ENCODE measurements at places on chromosomes 16 and 17.

- DNase-seq = no peak
Observed at GRCh38 chr16:65896448-65897153, 469.9 kb upstream of the CDH5 start.

DNA sequence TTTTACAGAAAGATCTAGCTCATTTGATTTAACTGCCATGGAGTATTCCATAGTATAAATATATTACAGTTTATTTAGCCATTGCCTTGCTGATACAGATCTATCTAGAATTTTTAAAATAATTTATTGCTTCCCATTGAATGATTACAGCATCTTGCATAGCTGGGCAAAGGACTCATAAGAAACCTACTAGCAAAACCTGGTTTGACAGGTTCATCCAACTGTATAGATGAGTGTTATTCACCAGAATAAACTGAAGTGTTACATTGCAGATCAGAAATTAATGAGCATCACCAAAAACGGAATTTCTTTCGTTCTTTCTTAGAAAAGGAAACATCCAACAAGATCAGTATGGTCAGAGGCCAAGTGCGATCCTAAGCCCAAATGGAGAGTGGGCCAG is 202.2 kb upstream of the CACNG5 start:
- DNase-seq = no peak

DNA sequence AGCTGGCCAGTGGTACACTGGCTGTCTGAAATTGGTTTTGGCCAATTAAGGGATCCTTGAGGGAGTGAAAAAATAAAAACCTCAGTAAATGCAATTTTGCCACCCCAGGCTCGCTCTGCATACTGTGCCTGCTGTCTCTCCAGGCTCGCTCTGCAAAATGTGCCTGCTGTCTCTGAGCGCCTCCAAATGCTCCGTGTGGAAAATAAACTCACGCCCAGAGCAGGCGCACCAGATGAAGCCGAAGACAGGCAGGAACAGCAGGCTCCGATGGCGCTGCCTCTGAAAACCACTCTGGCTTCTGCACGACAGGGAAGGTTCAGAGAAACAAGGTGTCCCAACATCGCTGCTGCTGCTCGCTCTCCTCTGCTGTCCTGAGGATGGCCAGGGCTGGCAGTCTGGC is 29.1 kb downstream of the SNN start:
- no peak for DNase-seq

GRCh38 chr17:33197342-33197741 is 95.8 kb downstream of the ASIC2 start:
- DNase-seq = no peak

GRCh38 chr17:61307905-61308886 is 91.4 kb upstream of the TBX2 start:
- DNase-seq = no peak

- no peak for DNase-seq
Observed at GRCh38 chr16:89481356-89481955, 8.9 kb downstream of the ANKRD11 start.

GRCh38 chr16:87806261-87806640 is 40.5 kb upstream of the KLHDC4 start:
- DNase-seq = peak; percentile 64
